ENCODE measurements at places on chromosomes 6 and 20.

GRCh38 chr20:44019638-44020335 is 105.1 kb downstream of the TOX2 start:
- peak; percentile 38 for DNase-seq

- no peak for DNase-seq
Measured at GRCh38 chr6:54426995-54427394, 118.8 kb downstream of the TINAG start.

DNA sequence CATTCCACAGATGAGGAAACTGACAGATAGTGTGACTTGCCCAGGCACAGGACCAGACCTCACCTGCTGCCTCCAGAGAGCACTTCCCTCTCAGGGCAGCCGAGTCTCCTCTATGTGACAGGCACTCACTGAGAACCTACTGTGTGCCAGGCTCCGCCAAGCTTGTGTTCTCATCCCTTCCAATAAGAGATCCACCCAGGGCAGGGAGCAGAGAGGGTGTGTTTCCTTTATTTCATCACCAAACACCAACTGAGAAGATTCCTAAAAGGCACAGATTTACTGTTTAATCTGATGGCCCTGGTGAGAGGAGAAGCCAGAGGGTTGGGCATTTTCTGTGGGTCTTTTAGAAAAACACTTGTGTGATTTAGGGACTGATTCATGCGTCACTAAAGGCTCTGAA is 20.5 kb downstream of the SIRPA start:
- DNase-seq = no peak

DNA sequence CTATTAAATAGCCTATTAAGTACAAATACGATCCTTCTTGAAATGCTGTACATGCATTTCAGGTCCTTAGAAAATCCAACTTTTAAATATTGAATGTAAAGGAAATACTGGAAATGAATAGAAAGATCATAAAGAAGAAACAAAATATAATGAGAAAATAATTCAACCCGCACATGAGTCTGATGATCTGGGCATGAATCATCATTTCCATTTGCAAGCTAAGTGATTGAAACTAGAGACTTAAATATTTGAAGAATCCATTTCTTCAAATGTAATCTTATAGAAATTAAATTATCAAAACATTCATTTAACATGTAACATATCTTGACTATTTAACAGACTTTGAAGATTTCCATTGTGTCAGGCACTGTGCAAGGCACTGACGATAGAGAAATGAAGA is 977.0 kb downstream of the TFAP2A start:
- no peak for DNase-seq

DNA sequence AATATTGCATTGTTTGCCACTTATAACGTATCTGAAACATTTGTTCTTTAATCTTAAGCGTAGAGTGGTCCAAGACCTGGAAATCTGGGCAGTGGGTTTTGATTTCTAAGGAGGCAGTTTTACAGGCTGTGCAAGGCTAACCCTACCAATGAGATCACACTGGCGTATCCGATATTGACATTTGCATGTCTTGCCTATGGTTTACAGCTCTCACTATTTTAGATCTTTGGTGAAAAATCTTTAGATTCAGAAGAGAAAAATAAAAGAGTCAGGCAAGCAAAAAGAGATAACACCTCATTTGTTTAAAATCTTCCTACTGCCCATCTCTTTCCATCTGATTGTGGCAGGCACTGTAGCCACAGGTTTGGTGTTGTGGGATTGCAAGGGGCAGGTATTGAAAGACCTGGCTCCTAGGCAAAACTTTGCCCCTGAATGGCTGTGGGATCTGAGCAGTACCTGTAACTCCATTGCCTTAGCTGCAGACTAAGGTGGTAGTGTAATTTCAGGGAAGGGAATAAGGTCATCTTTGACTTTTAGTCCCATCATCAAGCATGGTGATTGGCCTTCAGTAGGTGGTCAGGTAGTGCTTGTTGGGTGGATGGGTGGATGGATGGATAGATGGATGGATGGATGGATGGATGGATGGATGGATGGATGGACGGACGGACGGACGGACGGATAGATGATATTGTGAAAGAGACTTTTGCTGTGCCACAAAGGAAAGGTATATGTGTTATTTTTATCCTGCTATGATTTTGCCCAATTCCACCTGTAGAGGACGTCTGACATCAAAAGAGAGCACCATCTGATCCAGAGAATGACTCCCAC is 1.9 kb downstream of the TNFAIP3 start:
- no peak for DNase-seq

DNA sequence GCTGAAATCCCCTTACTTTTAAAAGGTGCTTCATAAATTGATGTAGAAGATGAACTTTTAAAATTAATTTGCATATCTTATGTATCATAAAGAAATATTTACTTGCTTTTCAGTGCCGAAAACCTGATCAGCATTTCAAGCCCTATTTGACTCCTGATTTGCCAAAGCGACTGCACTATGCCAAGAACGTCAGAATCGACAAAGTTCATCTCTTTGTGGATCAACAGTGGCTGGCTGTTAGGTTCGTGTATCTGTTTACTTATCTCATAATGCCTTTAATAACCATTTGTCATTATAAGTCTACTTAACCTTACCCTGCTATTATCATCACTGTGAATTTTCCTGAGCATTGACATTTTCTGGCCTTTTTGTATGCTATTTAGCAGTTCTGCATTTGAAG is 7.8 kb downstream of the OR2A4 start:
- no peak for DNase-seq

- no peak for DNase-seq
Measured at GRCh38 chr6:151032034-151032433, 166.5 kb downstream of the MTHFD1L start.

GRCh38 chr6:33445119-33445603 is 9.2 kb upstream of the ZBTB9 start:
- DNase-seq = peak; percentile 39

GRCh38 chr6:109008537-109009235 is 86.0 kb downstream of the SESN1 start:
- peak; percentile 61 for DNase-seq

- DNase-seq = no peak
Measured at GRCh38 chr6:31687321-31687720, 6.5 kb upstream of the LY6G5C start.

- no peak for DNase-seq
Measured at GRCh38 chr6:166046226-166046625, 121.4 kb downstream of the TBXT start.

DNA sequence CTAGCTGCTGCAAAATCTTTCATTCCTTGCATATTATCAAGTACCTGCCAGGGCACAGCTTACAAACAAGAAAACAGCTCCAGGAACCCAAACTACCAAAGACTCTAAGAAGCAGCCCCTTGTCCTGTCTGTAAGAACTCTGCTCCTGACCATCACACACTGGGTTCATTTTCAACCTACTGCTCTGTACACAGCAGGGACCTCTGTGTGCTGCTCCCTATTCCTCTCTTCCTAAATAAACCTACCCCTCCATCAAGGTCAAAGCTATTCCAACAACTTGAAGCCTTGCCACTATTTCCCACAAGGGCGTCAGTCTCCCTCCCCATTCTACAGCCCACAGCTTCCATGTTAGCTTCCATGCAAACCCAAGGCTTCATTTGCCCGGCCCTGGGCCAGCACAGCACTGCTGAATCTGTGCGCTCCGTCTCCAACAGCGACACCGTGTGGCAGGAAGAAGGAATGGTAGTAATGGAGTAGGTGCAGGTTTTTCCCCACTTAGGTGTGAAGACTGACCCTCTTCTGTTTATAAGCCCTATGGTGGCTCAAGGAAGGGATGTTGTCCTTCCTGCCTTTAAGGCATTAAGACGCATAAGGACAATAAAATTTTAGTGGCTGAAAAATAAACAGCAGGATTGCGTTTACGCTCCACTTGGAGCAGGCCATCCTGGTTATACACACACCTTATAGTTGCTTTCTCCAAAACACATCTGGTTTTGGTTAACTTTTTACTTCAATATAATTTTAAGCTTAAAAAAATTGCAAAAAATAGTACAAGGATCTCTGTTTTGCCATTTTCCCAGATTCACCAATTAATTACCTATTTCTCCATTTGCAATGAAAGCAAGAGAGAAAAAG is 115.2 kb upstream of the NXT1 start:
- peak; percentile 71 for DNase-seq

GRCh38 chr6:12381587-12381986 is 91.4 kb downstream of the EDN1 start:
- no peak for DNase-seq

DNA sequence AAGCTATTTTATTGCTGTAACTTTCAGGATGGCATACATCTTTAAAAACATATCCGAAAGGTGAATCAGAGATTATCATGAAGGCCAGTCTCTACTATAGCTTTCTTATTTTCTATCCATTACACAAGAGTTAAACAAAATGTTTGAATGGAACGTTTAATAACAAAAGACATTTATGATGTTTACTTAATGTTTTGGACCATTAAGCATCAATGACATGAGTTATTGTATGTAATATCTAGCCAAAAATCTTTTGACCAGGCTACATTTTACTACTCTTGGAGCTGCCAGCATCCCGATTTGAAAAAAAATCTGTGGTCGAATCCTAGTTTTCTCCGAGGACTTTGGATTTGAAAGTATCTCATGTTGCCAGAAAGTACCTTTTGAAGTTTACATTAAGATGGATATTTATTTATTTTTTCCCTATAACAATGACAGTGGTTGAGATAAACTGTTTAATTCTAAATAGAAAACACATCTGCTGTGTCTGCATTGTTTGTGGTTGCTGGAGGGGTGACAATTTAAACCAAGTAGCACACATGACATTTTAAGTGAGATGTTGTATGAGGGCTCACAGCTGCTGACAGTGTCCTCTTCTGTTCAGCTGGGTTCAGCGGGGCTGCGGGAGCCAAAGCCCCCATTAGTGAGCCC is 293.7 kb upstream of the TCF21 start:
- no peak for DNase-seq

Measured in hematopoietic multipotent progenitor cell treated with erythropoietin and hydrocortisone succinate and interleukin-3 and kit ligand, for 4 days (in vitro differentiated cells).